Neural cell (in vitro differentiated cells): ENCODE measurements at places on chromosomes 11 and 22. TPM values are rescaled to one million over a fixed set of nuclear protein-coding genes. Genes with fewer than 3 reads are reported as not detected.

KIRREL3 gene
- 23.8 and 29.0 TPM in 2 replicates for polyA plus RNA-seq

CRYBA4 gene
- polyA plus RNA-seq = not detected in 2 replicates

SNX32 gene
- polyA plus RNA-seq = 12.6 and 16.0 TPM in 2 replicates

CFAP68 gene
- polyA plus RNA-seq = 22.0 and 28.1 TPM in 2 replicates

KRTAP5-7 gene
- 0.56 and 1.2 TPM in 2 replicates for polyA plus RNA-seq

PRMT3 gene
- polyA plus RNA-seq = 16.5 and 16.7 TPM in 2 replicates

PPP6R3 gene
- 111 and 140 TPM in 2 replicates for polyA plus RNA-seq

UBQLN3 gene
- not detected in 2 replicates for polyA plus RNA-seq

NCF4 gene
- not detected in 2 replicates for polyA plus RNA-seq
